DMS53 (cell line): ENCODE measurements at places on chromosomes 12 and 14.

- no peak for DNase-seq
Observed at GRCh38 chr12:95198914-95199313, 18.4 kb downstream of the FGD6 start.

- no peak for DNase-seq
Observed at GRCh38 chr14:99387880-99388279, 92.8 kb downstream of the SETD3 start.

- DNase-seq, result no peak
Observed at GRCh38 chr12:70744178-70744577, 106.9 kb upstream of the PTPRB start.

DNA sequence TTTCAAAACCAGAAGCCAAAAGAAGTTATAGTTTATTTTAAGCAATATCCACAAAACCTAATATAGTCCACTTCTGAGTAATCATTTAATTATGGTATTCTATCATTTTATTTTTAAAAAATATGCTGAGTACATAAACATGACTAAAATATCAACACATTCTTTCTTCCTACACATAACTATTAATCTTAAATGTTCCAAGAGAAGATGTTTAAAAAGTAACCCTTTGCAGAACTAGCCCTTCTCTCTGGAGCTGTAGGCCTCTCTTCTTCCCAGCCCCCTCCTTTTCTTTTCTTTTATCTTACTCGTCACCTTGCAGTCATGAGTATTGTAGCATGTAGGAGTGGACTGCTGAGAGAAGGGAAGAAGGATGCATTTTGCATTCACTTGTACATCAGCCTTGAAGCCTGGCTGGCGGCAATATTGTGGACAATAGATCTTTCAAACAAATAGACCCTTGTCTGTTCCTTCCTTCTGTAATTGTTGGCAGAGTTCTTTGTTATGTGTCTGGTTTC, 941.9 kb downstream of the NRXN3 start:
- DNase-seq, result no peak

GRCh38 chr14:56217380-56218045, 99.3 kb downstream of the PELI2 start:
- DNase-seq, result peak; percentile 35

- DNase-seq, result no peak
Observed at GRCh38 chr12:82638324-82638723, 48.4 kb upstream of the TMTC2 start.

GRCh38 chr12:92144631-92145480, 790 bp downstream of the BTG1 start:
- DNase-seq, result peak; percentile 78

GRCh38 chr12:74489543-74489942, 48.1 kb upstream of the ATXN7L3B start:
- DNase-seq, result no peak

DNA sequence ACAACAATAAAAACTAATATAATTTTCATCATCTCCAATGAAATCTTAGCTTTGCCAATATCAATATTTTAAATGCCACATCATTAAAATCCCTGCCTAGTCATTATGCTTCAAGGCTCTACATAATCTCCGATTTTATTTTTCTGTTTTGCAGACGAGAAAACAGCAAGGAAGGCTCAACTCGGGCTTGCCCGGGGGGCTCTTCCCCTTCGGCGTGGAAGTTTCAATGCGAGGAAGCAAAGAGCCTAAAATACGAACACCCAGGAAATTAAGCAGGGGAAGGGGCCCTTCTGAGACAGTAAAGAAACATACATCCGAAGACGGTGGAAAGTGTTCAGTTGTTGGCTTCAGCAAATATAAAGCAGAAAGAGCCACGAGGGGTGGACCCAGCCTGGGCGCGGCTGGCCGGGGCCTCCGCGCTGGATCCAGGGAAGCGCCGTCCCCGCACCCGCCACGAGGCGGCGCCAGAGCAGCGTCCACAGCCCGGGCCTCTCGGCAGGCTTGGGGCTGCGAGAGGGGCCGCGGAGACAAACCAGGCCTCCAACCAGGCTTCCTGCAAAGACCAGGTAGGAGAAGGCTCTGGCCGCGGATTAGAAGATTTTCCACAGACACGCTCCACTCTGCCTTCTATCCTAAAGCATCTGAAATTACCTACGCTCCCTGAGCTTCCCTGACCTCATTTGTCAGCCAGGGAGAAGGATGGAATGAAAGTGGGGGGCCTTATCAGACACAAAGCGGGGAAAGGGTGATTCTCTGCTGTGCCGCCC, 77.2 kb downstream of the SERPINA3 start:
- peak; percentile 49 for DNase-seq

GRCh38 chr12:66003951-66004350, 126.6 kb downstream of the LLPH start:
- DNase-seq, result no peak

GRCh38 chr14:73463411-73463810, 5.1 kb upstream of the NUMB start:
- no peak for DNase-seq

- DNase-seq, result no peak
Observed at GRCh38 chr14:68880581-68881105, 87.8 kb upstream of the ZFP36L1 start.

- peak; percentile 76 for DNase-seq
Observed at GRCh38 chr12:27253347-27253746, 9.3 kb downstream of the STK38L start.

- DNase-seq, result peak; percentile 76
Observed at GRCh38 chr14:88983755-88984154, 159.3 kb downstream of the TTC8 start.

DNA sequence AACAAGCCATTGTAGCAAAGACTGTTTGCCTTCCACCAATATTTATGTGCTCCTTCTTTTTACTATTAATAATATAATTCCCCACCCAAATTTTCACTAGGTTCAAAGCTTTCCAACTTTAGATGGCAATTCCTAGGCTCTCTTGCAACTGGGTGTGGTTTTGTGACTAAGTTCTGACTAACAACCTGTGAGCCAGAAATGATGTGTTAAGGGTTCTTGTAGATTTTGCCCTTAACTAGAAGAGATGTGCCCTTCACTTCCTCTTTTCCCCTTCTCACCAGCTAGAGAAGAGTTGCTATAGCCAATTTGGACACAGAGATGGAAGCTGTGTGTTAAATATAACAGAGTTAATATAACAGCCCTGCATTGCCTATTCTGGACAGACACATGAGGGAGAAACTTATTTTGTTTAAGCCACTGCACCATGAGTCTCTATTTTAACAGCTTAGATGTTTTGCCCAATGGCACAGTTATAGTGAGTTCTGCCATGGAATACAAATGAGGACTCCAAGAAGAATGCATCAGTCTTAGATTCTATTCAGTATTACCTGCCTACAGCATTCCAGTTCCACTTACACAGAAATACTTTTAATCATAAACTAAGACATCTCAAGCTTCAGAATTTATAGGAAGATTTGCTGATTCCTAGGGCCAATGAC, 216.2 kb downstream of the DUSP6 start:
- peak; percentile 11 for DNase-seq

- peak; percentile 2 for DNase-seq
Observed at GRCh38 chr14:85218982-85219381, 311.0 kb upstream of the FLRT2 start.

DNA sequence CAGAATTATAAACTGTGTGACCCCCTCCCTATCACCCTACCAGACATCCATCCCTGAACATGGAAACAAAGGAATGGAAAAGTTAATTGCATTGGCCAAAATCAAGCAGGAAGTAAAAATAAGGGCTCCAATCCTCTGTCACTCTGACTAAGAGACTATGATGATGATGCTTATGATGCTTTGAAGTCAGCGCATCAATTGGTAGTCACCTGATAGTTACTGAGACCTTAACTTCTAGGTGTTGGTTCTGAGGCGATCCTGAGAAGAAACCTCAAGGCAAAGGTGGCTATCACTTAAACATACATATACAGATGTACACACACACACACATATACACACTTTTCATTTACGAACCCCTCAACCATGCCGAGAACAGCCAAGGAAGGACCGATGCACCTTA, 6.6 kb downstream of the ITPR2 start:
- DNase-seq, result peak; percentile 32

DNA sequence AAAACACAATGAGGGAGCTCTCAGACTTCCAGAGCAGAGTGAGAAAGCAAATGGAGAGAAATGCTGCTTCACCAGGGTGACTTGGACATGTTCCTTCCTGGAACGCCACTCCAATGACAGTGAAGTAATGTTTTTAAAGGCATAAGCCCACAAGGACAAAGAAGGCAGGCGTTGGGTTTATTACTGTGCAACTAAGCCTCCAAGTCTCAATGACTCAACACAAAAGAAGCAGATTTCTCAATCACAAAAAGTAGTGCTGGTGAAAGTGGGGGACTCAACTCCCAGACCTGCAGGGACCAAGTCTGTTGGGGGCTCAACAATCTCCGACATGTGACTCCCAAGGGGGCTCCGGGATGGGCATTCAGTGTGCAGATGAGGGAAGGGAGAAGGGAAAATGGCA, 505.2 kb downstream of the BCL11B start:
- DNase-seq, result no peak

DNA sequence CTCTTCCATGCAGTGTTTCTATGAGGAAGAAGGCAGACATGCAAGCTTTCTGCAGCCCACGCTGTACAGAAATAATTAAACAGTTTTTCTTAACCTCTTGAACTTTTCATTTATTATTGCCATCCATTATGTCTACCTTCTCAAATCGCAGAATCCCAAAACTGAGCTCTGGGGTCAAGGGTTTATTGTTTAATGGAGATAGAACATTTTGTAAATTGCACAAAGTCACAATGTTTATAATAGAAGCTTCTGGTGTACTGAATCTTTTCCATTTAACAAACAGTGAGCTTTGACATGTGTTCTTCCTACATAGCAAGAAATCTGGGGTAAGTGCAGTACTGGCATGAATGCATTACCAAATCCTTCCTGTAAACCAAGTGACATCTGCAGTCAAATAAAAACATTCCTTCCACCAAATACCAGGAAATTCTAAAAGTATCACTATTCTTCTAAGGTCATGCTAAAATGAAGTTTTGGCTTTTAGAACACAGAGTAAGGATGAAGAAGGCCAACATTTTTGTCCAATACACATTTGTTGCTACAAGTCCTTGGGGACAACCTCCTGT, 385.3 kb upstream of the DDHD1 start:
- DNase-seq, result no peak

GRCh38 chr12:46087916-46088439, 97.6 kb upstream of the SCAF11 start:
- DNase-seq, result no peak

DNA sequence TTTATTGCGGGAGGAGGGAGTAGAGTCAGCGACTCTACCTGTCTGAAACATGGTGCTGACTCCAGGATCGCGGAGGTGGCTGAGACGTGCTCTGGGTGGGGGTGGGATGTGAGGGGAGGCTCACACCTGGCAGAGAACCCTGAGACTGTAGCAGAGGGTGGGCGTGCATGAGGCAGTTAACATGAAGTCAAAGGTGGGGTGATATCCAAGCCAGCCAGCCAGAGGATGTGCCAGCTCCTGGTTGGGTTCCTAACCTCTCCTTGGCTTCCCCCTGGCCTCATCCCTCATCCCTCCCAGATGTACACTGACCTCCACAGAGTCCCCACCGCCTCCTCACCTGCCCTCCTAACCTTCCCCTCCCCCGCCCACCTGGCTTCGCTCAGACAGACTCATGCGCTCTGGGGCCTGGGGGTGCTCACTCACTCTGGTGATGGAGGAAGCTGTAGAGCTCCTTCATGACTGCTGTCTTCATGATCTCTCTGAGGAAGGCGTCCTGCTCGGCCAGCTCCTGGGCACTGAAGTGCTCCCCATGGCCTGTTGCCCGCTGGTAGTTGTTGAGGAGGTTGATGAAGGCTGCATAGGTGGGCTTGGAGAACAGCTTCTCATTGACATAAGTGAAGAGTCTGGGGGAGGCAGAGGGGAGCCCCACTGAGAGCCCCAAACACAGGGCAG, 9.3 kb downstream of the ENDOU start:
- DNase-seq, result no peak

DNA sequence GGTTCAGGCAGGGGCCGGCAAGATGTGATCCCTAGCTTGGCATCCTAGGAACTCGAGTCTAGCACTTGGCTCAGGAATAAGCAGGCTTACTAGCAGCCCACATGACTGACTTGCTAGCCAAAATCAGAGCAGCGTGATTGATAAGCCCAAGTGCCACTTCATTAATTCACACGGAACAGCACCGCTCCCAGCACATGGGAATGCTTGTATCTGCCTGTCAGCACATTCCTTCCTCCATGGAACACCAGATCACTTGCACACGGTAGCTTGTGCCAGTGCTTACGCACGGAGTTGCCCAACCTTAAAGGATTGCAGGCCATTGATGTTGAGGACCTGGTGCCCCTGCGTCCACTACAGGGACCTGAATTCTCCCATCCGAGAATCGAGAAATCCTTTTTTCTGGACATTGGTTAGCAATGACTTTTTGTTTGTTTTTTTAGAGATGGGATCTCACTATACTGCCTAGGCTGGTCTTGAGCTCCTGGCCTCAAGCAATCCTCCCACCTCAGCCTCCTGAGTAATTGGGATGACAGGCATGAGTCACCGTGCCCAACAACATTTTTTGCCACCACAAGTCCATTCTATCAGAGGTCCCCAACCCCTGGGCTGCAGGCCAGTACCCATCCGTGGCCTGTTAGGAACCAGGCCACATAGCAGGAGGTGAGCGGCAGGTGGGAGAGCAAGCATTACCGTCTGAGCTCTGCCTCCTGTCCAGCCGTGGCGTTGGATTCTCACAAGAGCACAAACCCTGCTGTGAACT, 30.6 kb upstream of the TSPAN9 start:
- no peak for DNase-seq

GRCh38 chr12:49195736-49196135, 6.9 kb upstream of the TUBA1A start:
- DNase-seq, result no peak

DNA sequence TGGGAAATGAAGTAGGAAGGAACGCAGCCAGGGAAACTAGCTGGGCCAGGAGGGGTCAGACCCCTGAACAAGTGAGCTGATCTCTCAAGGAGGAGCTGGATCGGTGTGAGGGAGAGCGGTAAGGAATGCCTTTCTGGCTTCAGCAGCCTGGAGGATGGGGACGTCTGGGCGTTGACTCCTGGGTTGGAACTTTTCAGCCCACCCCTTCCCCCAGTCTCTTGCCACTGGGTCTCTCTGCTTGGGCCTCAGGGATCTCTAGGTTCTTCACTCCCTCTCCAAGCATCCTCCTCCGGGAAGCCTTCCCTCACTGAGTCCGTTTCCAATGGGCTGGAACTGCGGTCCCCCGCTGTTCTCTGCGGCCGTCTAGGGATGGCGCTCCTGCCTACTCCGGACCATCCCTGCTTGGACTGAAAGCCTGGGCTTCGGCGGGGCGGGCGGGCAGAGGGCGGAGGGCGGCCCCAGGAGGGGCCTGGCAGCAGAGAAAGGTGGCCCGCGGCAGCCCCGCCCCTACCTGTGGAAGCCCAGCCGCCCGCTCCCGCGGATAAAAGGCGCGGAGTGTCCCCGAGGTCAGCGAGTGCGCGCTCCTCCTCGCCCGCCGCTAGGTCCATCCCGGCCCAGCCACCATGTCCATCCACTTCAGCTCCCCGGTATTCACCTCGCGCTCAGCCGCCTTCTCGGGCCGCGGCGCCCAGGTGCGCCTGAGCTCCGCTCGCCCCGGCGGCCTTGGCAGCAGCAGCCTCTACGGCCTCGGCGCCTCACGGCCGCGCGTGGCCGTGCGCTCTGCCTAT, at the start of gene KRT7:
Gene KRT7 (plus strand): TSS at position 570 of the 788 bp plus-strand sequence. CDS start 54 bp downstream, at position 624.
- DNase-seq, result peak; percentile 98
